ENCODE measurements at places on chromosomes 6 and 20. TPM values are rescaled to one million over a fixed set of nuclear protein-coding genes. Genes with fewer than 3 reads are reported as not detected.

Gene PSORS1C1
- total RNA-seq = 0.10 TPM

Gene C20orf141
- total RNA-seq = not detected

Gene SIRPB1
- total RNA-seq = 5.9 TPM

Gene MCCD1
- total RNA-seq = not detected

Gene C6orf52
- 1.8 TPM for total RNA-seq

DNA sequence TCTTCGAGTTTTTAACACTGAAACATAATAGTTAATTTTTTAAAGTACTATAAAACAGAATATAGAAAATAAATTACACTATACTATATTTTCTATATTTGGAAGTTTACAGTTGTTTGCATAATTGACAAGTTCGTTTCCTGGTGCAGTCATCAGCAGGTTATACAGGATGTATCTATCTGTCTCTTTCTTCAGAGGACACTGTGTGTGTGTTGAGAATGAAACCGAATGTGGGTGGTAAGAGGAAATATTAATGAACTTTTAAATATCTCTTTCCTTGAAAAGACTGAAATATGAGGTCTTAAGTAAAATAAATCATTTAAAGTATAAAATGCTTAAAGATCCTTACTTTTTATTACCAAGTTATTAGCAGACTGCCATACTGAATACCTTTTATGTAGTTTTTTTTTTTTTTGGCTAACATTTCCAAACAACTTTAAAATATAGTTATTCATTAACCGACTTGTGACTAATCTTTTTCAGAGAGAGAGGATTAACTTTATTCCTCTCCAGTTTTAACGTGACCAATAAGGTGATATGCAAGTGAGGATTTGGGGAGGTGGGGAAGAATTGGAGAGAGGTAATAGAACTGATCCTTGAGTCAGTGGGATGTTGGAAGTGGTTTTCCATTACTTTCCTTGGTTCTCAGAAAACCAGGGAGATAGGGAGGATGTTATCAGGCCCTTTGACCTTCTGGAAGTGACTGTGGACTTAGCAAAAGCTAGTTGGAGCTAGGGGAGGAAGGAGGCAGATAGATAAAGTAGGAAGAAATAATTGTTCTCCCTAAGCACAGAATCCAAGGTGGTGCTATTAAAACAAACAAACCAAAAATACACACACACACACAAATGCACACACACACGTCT, 380.0 kb upstream of the FLRT3 start:
- no peak for DNase-seq

DNA sequence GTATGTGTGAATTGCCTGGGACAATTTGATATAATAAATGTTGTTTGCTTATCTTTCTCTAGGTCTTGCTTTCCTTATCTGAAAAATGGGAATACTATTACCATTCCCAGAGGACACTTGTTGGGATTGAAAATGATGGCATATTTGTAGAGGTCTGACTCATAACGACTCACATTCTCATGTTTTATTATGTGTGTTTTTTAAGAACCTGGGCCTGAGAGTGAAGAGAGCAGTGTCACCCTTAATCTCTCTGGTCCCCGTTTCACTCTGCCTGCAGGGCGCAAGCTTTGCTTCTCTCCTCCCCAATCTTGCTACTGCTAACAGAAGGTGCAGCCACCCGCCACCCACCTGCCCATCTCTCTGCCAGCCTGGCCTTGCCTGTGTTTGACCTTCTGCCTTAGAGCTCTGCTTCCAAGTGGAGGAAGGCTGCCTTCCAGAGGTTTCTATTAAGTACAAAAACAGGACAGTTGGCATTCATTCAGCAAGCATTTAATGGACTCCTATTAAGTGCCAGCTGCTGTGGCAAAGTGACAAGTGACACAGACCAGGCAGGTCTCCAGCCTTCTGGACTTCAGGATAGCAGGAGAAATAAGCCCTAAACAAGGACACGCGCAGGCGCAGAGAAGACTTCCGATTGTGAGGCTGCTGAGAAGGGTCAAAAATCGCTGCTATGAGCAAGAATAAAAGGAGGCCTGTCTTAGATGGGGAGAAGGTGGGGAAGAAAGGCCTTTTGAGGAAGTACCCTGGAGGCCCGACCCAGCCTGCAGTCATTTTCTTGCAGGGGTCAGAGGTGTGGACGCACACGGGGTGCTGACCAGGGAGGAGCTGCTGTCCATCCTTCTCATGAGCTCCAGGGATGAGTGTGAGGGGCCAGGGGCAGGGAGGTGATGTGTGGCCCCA, 112.5 kb downstream of the JPH2 start:
- DNase-seq = peak; percentile 35

GRCh38 chr6:127435626-127436220, 23.5 kb downstream of the KIAA0408 start:
- no peak for DNase-seq

GRCh38 chr6:45921691-45922281, 93.9 kb downstream of the CLIC5 start:
- DNase-seq = no peak

DNA sequence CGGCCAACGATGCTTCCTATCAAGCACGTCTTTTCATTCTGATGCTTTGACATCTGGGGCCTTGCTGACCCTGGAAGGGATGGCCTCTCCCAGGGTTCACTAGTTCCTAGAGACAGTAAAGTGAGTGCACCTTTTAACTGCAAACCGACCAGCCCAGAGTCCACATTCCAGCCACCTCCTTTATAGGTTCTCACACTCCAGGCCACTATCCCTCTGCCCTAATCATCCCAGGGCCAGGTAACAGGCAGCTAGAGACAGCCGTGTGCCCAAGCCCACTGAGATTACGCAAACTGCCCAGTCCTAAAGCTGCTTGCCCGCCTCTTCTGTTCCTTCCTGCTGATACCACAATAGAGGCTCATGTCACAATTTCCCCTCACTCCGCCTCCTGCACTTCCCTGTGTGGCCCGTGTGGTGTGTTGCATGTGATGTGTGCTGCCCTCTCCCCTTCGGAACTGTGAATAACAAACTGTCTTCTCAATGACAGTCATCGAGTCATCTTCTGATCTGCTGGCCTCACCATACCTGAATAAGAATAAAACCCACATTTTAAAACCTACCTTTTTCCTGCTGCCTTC, 123.7 kb upstream of the EXOC2 start:
- no peak for DNase-seq

DNA sequence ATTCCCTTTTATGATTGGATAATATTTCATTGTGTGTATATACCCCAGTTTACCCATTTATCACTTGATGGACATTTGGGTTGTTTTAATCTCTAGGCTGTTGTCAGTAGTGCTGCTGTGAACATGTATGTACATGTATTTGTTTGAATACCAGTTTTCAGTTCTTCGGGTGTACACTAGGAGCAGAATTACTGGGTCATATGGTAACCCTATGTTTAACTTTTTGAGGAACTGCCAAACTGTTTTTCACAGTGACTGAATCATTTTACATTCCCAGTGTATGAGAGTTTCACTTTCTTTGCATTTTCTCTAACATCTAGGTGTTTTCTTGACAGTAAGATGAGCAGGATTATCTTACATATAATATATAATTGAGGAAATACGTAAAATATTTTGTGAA, 44.7 kb upstream of the ADIG start:
- no peak for DNase-seq
